H9 (cell line): ENCODE measurements at places on chromosomes 2 and 18. TPM values are rescaled to one million over a fixed set of nuclear protein-coding genes. Genes with fewer than 3 reads are reported as not detected.
A peak's percentile ranks its signal among the peaks of the same experiment; 100 is the strongest.

INHA gene
- total RNA-seq = 0.24 and 0.31 TPM in 2 replicates

DNA sequence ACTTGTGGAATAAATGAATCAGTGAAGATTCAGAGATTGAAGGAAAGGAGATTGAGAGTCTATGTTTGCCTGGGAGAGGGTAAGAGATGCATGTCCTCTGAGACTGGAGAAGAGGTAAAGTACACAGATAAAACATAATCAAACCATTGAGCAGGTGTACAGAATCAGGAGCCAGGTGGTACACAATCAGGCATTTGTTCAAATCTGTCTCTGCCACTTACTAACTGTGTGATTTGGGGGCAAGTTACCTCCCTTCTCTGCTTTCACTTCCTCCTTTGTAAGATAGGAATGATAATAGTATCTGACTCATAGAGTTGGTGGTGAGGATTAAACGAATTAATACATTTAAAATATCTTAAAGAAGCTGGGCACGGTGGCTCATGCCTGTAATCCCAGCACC, 94.0 kb downstream of the CDK15 start:
- peaks cover 2% of the 10 kb centered on the region; the same call in 1 of the 2 replicates for H3K4me1 ChIP-seq
- H3K27me3 ChIP-seq = no peaks in the 10 kb centered on the region

GRCh38 chr2:197498937-197499593, 575 bp downstream of the HSPD1 start:
- H3K4me3 ChIP-seq = peak overlapping the region; percentile 99
- H3K36me3 ChIP-seq = peaks cover 89% of the 10 kb centered on the region
- H3K4me1 ChIP-seq = no peaks in the 10 kb centered on the region; the same call in 1 of the 2 replicates
- no peak overlapping the region for H3K27ac ChIP-seq
- no peaks in the 10 kb centered on the region for H3K27me3 ChIP-seq

- no peak overlapping the region; the same call in 2 of the 3 replicates for H3K4me3 ChIP-seq
- no peak overlapping the region for H3K27ac ChIP-seq
- H3K36me3 ChIP-seq = no peaks in the 10 kb centered on the region
- no peaks in the 10 kb centered on the region for H3K27me3 ChIP-seq
- H3K4me1 ChIP-seq = peaks cover 10% of the 10 kb centered on the region; the same call in 1 of the 2 replicates
Observed at GRCh38 chr2:128489526-128490273, 171.0 kb upstream of the HS6ST1 start.

DNA sequence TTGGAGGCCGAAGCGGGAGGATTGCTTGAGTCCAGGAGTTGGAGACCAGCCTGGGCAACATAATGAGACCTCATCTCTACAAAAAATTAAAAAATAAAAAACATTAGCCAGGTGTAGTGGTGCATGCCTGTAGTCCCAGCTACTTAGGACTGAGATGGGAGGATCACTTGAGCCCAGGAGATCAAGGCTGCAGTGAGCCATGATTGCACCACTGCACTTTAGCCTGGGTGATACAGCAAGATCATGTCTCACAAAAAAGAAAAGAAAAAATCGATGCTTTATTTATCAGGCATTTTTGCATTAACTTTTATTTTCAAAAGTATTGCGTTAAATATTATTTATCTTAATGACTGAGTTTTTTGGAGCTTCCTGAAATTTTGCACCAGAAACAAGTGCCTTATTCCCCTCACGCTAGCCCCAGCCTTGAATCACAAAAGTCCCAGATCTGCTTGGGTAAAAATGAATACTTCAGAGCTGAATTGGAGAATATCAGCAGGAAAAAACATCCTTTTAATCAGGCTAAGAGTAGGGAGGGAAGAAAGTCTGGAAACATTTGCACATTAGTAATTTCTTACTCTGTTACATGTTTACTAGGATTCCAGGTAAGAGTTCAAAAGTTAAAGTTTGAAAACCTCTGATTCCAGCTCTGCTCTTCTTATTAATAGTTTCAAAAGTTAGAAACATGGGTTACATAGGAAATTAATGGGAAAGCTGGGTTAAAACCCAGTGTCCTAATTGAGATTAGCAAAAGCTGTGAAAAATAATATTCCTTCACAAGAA, 296.8 kb upstream of the FBXO11 start:
- no peak for DNase-seq
- H3K4me1 ChIP-seq = peaks cover 11% of the 10 kb centered on the region; the same call in 1 of the 2 replicates
- no peak overlapping the region for H3K4me3 ChIP-seq
- no peaks in the 10 kb centered on the region for H3K27me3 ChIP-seq
- H3K36me3 ChIP-seq = no peaks in the 10 kb centered on the region
- H3K27ac ChIP-seq = no peak overlapping the region

GRCh38 chr2:144374163-144374661, 145.7 kb downstream of the ZEB2 start:
- no peaks in the 10 kb centered on the region for H3K27me3 ChIP-seq
- DNase-seq = no peak
- H3K4me1 ChIP-seq = no peaks in the 10 kb centered on the region; the same call in 1 of the 2 replicates
- no peak overlapping the region for H3K27ac ChIP-seq

GRCh38 chr2:69676146-69676545, 32.6 kb upstream of the AAK1 start:
- no peak overlapping the region for H3K27ac ChIP-seq
- no peak for DNase-seq
- no peak overlapping the region for H3K4me3 ChIP-seq
- H3K4me1 ChIP-seq = peaks cover 3% of the 10 kb centered on the region; the same call in 1 of the 2 replicates

ANKRD23 gene
- 2.3 and 2.4 TPM in 2 replicates for total RNA-seq

BAZ2B gene
- 54.9 and 55.6 TPM in 2 replicates for total RNA-seq

DNA sequence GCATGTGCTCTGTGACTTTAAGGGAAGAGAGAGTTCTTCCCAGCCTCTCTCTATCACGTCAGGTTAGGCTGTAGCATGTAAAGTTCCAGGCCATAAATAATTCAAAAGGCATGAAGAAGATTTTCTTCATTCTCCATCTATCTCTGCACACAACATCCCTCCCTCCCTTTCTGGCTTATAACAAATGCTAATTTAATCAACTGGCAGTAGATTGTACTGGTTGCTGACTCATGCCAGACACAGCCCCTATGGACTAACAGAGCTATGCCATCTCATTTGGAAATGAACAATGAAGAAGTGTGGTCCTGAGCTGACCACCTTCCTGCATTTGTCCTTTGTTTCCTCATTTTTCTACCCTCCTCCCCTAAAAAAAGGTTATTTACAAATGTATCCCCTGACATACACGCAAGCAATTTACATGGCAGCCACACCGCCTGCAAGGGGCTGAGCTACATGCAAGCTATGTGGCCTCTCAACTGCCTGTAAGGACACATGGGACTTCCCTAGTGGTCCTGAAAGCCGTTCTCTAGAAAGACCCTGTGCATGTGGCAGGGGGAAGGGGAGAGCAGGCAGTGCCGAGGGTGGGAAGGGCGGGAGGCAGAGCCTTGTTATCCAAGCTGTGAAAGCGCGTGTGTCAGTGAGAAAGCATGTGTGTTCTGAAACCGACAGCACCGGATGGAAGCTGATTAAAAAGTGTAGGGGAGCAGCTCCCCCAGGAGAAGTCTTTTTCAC, 90.9 kb upstream of the KLF7 start:
- peaks cover 8% of the 10 kb centered on the region; the same call in 1 of the 2 replicates for H3K4me1 ChIP-seq
- no peaks in the 10 kb centered on the region for H3K36me3 ChIP-seq
- no peaks in the 10 kb centered on the region for H3K27me3 ChIP-seq
- no peak overlapping the region for H3K4me3 ChIP-seq

- no peak overlapping the region for H3K4me3 ChIP-seq
- H3K27me3 ChIP-seq = no peaks in the 10 kb centered on the region
- peaks cover 68% of the 10 kb centered on the region for H3K36me3 ChIP-seq
- DNase-seq = no peak
- H3K27ac ChIP-seq = no peak overlapping the region
- H3K4me1 ChIP-seq = no peaks in the 10 kb centered on the region
Observed at GRCh38 chr2:12737738-12738485, 21.2 kb downstream of the TRIB2 start.

GRCh38 chr18:24560511-24560981, 100.1 kb downstream of the HRH4 start:
- H3K27me3 ChIP-seq = no peaks in the 10 kb centered on the region
- no peaks in the 10 kb centered on the region for H3K36me3 ChIP-seq
- H3K4me3 ChIP-seq = no peak overlapping the region
- DNase-seq = peak; percentile 56
- no peaks in the 10 kb centered on the region; the same call in 1 of the 2 replicates for H3K4me1 ChIP-seq

GRCh38 chr2:45085487-45085886, 76.2 kb upstream of the SIX2 start:
- no peak overlapping the region for H3K4me3 ChIP-seq
- no peak overlapping the region for H3K27ac ChIP-seq
- H3K27me3 ChIP-seq = no peaks in the 10 kb centered on the region
- DNase-seq = no peak
- H3K4me1 ChIP-seq = no peaks in the 10 kb centered on the region

SERPINB13 gene
- total RNA-seq = not detected in 2 replicates

HOXD12 gene
- not detected in 2 replicates for total RNA-seq

- H3K4me1 ChIP-seq = no peaks in the 10 kb centered on the region
- no peak overlapping the region for H3K4me3 ChIP-seq
- no peak overlapping the region for H3K27ac ChIP-seq
- no peak for DNase-seq
- no peaks in the 10 kb centered on the region for H3K36me3 ChIP-seq
Observed at GRCh38 chr2:203682688-203683130, 23.7 kb upstream of the CD28 start.
